RWPE1 (cell line): ENCODE measurements at places on chromosomes 1 and 21.

DNA sequence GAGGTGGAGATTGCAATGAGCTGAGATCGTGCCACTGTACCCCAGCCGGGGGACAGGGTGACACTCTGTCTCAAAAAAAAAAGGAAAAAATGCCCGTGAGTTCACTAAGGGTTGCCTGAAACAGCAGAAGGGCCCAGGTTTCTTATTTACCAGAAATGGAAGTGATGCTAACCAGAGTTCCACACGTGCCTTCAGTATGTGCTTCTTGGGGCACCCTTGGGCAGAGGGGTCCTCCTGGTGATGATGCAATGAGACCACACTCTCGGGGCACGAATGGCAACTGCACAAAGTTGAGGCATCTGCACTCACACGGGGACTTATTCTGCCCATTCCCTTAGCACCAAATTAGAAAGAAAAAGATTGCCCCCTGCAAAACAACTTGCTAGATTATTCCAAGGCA lies 29.2 kb downstream of the OLIG1 start:
- no peak for DNase-seq

GRCh38 chr1:168615965-168616364 lies 39.6 kb downstream of the XCL1 start:
- DNase-seq, result no peak

- no peak for DNase-seq
Measured at GRCh38 chr1:203124011-203124410, 3.5 kb upstream of the ADORA1 start.

DNA sequence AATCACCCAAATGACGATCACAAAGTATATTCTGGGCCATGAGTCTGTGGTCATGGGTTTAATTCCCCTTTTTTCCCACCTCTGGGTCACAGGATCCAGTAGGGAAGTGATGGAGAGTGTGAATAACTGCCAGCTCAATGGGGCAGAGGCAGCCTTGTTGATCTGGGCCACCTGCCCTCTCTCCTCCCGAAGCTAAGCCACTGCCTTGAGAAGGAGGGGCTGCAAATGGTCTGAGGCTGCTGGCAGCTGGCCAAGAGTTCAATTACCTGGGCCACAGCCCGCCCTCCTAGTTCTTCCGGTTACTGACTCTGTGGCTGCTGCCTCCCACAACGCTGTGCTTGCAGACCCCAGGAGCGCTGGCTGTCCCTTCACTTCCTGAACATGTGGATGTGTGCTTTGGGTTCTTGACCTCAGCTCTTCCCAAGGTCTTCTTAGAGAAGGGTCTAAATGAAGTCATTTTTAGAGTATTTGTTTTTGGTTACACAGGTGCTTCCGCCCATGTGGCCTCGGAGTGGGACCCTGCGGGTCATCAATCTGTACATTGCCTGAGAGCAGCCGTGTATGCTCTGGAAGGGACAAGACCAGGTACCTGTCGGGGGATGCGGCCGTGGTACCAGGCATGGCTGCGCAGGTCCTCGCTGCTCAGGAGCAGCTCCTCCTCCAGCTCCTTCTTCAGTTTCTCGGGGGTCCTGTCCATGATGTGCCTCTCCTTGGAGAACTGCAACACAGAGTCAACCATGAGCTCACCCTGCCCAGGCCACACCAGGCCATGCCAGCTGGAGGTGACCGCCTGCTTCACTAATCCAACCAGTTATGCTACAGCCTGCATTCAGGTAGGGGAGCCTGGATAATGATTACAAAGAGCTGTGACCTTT lies 89.7 kb downstream of the BCAR3 start:
- no peak for DNase-seq

DNA sequence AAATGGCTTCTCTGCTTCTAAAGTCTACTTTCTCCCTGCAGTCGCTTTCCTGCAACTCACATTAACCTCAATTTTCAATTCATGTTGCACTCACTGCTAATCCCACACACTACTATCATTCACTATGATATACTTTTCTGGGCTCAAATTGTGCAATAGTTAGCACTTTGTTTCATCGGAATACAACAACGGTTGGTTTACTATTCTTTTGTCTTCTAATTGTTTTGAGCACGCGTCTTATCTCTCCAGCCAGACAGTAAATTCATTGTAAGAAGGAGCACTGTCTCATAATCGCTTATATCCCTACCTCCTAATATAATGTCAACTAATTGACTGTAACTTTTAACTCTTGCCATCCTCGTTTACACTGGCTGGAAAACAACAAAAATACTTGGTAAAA lies 3.9 kb upstream of the PALMD start:
- DNase-seq, result no peak

DNA sequence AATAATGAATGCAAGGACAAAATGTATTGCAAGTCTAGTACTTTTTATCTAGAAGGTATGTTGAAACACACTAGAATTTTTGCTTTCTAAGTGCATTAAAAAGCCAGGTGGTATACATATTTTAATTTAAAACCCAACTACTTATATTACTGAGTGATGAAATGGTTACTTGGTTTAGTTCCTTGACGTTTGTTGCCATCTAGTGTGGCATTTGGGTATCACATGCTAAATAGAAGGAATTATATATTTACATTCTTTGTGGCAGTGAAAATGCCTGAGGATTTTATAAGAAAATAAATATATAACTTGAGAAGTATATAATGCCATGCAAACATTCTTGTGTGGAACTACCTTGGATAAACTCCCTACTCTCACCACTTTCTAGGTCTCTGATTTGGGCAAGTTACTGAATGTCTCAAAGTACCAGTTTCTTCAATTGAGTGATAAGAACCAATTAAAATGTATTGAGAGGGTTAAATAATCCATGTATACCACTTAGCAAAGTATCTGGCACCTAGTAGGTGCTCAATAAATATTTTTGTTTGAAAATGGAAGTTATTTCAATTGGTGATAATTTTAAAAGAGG lies 69.6 kb downstream of the SDCCAG8 start:
- DNase-seq, result peak; percentile 36

GRCh38 chr21:17929510-17929909 lies 110.4 kb upstream of the C21orf91 start:
- no peak for DNase-seq

DNA sequence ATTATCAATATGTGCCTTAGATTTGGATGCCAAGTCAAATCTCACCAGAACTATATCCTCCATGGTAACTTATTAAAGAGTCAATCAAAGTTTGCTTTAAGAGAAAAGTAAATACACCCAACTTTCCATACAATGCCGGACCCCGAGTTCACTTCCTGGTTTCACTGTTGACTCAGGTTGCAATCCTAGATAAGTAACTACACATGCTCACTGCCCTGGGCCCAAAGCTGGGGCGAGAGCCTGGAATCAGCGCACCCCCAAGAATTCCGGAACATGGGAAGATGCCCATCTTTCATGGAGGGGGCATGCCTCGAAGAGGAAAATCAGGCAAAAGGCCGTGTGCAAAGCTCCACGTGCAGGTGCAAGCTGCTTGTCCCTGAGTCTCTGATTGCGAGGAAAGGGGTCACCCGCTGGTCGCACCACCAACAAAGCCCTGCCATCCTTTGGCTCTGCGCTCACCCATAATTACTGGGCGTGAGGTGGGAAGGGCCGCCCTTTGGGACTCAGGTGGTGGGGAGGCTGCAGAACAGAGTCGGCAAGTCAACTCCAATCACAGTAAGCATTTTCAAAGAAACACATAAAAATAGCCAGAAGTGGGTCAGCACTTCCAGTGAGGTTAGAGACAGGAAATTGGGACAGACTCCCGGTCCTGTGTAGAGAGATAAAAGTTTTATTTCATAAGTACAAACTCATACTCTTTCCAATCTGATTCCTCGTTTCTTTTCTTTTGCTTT lies 167.7 kb downstream of the TOMM20 start:
- DNase-seq, result no peak

DNA sequence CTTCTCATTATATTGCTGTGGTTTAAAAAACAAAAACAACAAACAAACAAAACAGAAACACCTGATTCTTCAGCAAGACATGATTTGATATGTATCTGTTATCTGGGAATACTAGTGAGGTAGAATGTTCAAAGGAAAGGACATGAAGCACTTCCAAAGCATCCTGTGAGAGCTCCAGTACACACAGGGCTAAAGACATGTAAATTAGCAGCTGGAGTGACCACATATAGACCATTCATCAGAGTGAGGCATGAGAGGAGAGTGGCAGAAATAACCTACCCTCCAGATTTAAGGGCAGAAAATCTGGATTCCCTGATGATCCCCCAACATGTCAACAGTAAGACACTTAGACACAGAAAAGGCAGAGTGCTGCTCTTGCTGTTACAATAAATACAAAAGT lies 260.5 kb upstream of the CHRM3 start:
- no peak for DNase-seq

GRCh38 chr1:102562380-102562779 lies 545.9 kb downstream of the COL11A1 start:
- no peak for DNase-seq

- no peak for DNase-seq
Measured at GRCh38 chr1:65820983-65821382, 28.3 kb downstream of the PDE4B start.

DNA sequence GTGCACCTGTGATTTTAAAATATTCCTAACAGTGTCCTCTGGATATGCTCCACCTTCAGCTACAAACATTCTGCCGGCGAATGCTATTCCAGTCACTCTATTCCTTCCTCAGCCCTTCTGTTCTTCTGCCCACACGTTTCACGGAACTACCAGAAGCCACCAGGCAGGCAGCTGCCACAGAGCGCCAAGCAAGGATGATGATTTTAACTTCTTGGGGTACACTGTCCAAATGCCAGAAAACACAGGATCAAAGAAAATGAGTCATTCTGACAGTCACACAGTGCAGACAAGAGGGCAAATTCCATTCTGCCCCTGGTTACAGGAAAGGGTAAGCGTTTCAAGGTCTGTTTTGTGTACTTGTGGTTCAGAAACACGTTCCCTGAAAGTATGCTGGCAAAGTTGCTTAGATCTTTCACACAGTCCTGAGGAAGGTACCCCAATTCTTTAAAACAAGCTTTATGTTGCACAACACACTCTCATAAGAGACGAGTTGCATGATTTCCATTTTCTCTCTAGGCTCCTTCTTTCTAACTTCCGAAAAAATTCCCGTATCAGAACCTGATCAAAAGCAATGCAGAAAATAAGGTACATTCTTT lies 508.3 kb upstream of the PKN2 start:
- no peak for DNase-seq

- no peak for DNase-seq
Measured at GRCh38 chr1:21153388-21153787, 23.3 kb downstream of the EIF4G3 start.

- no peak for DNase-seq
Measured at GRCh38 chr1:149884433-149885338, 14.7 kb upstream of the BOLA1 start.

DNA sequence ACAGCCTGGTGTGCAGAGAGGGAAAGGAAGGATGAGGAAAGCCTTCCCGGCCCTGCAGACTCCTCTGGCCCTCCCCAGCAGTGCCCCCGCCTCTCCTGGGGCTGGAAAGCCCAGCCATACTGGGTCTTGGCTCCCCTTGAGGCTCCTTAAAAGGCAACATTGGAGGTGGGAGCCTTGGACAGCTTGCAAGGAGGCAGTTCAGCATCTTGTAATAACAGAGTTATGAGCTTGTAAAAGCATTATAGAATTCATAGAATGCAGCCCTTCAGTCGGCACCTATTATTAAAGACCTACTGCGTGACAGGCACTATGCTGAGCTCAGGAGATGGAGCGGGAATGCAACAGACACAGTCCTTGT lies 4.2 kb downstream of the TINAGL1 start:
- DNase-seq, result no peak

DNA sequence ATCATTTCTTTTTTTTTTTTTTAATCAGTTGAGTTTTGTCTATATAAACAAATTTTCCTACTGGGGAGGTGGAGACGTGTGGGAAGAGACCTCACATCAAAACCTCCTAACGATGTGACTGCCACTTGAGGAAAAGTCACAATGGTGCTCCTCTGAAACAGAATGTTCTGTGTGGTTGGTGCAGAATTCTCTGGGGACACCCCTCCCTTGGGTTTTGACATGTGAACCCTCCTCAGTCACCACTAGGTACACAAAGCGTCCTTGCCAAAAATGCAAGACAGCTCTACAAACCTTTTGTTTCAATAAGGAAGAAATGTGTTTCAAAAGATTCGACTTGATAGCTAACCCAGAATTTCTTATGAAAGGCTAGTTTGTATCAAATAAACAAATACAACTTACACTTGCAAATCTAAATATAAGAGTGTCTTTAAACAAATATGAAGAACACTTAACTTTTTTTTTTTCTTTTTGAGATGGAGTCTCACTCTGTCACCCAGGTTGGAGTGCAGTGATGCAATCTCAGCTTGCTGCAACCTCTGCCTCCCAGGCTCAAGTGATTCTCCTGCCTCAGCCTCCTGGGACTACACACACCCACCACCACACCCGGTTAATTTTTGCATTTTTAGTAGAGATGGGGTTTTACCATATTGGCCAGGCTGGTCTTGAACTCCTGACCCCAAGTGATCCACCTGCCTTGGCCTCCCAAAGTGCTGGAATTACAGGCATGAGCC lies 9.3 kb downstream of the SLC25A24 start:
- no peak for DNase-seq

DNA sequence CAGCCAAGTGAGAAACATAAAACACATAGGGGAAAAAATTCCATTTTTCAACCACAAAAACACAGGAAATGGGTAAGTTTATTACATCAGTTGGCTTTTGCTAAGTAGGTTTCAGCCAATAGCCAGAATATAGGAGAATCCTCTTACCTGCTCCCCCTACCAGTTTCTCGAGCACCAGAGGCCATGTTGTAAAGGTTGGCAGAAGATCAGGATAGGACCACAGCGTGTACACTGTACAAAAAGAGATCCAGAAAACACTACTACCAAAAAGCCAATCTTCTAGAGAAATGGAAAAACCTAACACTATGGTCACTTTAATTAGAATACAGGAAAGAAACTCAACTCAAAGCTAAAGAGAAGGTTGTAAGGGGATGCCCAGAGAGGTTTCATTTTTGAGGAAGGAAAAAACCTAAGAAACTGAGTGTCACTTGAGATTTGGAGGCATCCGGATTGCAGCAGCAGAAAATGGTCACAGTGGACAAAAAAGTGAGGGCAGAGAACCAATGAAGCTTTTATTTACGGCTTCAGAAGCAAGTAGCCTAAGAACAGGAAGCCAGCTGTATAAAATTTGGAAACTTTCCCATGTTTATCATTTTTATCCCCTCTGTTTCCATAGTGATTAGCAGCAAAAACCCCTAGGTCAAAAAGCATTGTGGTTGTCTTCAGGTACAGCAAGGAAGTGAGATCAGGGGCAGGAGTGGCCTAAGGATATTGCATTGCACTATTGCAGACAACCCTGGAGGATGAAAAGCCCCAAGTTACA lies 2.9 kb downstream of the EIF2D start:
- no peak for DNase-seq

DNA sequence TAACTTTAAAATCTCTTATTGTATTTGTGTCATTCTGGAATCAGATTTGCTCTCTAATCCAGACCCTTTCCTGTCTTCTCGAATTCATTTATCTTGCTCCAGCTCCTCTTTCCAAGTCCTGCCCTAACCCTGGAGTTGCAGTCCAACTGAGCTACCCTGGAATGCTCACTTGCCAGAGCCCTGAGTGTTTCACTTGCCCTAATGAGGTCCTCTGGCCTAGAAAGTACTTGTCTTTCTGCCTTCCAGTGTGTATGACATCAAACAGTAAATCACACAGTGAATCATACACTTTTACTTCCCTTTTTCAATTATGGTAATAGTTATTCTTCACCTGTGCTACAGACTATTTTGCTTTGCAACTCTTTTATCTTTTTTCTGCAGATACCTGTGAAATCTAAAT lies 96.9 kb downstream of the NEK7 start:
- DNase-seq, result peak; percentile 56

GRCh38 chr1:61167309-61167708 lies 84.9 kb downstream of the NFIA start:
- no peak for DNase-seq
